ENCODE measurements at places on chromosomes 3 and 15.

DNA sequence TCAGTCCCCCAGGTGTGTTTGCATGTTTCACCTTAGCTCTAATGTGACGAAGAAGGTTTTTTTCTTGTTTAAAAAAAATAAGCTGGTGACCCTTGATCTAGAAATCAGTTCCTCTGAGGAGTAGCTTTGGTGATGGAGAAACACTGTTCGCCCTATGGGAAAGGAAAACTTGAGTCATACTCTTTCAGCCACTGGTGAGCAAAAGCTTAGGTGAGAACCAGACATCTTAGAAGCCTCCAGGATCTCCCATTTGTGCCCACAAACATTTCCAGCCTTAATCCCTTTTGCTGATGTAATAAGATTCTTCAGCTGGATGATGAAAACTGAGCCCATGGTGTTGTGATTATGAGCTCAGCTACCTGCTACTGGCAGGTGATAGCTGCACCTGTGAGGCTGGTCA is 37.8 kb downstream of the SLC27A2 start:
- no peak for DNase-seq

DNA sequence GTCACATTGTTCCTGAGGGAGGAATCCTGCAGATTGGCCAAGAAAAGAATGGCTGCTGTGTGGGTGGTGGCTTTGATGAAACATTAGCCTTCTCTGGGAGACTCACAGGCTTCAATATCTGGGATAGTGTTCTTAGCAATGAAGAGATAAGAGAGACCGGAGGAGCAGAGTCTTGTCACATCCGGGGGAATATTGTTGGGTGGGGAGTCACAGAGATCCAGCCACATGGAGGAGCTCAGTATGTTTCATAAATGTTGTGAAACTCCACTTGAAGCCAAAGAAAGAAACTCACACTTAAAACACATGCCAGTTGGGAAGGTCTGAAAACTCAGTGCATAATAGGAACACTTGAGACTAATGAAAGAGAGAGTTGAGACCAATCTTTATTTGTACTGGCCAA is 6.1 kb downstream of the PTX3 start:
- no peak for DNase-seq

GRCh38 chr3:56929809-56930615 is 128.3 kb upstream of the ARHGEF3 start:
- DNase-seq = no peak

DNA sequence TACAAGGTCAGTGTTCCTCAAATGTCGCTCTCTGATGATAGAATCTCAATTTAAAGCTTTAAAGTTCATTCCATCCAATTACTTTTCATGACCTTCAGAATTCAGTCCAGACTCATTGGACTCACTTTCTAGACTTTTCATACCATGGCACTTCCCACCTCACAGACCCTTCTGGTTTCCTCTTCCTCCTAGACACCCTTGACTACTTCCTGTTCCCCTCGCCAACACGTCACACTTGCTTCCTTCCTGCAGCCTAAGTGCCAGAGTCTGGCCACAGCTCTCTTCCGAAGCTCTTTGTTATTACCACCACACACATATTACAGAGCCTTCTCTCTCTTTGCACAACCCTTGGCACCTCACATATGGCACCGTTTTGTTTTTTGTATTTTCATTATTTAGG is 59.1 kb upstream of the UMPS start:
- no peak for DNase-seq

DNA sequence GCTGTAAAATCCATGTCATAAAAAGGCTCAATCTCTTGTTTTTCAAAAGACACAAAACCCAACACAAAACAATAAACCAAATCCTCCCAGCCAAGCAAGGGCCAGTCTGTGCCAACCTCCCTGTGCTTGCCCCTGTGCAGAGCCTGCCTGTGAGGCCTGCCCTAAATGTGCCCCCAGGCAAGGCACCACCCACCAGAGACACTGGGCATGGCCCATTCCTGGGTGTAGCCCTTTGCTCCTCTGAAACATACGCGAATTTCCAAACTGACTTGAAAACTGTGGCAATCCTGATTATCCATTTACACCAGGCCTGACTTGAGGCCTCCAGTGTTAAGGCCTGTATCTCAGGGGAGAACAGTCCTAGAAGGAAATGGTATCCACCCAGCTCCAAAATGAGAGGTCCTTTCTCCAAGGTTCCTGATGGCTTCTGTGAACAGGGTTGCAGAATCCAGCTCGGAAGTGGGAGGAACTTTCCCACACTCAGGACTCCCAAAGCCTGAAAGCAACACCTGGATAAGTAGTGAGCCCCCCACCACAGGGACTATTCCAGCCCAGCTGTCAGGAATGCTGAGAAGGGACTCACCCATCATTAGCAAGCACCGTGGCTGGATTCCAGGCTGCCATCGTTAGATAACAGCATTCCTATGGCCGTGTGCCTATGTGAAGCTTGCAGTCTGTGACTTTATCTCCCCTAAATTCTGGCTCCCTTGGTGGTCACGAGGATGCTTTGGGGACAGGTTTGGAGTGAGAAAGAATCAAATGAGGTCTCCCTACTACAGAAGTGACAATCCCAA is 61.8 kb downstream of the CACNA2D2 start:
- DNase-seq = no peak

DNA sequence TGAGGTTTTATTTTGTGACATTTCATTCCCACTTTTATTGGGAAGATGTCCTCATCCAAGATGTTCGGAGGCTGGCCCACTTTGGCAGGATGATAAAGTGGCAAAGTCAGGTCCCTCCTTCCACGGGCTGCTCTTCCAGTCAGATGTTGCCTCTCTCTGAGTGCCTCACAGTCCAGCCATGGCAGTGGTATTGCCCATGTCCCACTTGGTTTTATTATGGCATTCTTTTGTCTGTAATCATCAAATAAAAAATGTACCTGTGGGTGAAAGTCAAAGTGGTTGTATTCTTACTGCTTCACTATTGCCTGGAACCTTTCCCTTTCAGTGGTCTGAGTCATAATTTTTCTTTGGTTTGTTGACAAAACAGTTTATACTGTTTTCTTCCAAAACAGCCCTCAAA is 20.2 kb downstream of the ARNT2 start:
- DNase-seq = no peak

- DNase-seq = no peak
These were observed 96.3 kb downstream of the TPRG1 start for GRCh38 chr3:189267981-189268613.

GRCh38 chr3:117751651-117752050 is 1042.1 kb downstream of the TUSC7 start:
- DNase-seq = no peak

- no peak for DNase-seq
These were observed at the start of gene LRRN1 for GRCh38 chr3:3799173-3800079. LRRN1 (plus strand) TSS chr3:3799431; CDS start chr3:3844642, 45,211 bp downstream.

DNA sequence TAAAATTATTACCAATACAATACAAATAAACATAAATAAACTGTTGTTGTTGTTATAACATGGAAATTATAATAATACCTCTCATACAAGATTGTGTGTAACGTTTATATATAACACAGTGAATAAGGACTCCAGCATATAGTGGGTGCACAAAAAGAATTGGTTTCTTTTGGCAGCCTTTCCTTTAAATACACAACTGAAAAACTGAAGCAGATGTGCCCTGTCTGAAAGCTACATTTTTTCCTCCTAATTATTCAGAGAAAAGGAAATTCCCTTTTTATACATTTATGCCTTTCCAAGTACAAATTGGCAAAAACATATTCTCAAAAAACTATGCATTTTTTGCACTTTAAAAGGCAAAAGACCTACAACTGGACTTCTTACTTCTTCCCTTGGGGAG is 928.9 kb upstream of the NR2F2 start:
- no peak for DNase-seq

DNA sequence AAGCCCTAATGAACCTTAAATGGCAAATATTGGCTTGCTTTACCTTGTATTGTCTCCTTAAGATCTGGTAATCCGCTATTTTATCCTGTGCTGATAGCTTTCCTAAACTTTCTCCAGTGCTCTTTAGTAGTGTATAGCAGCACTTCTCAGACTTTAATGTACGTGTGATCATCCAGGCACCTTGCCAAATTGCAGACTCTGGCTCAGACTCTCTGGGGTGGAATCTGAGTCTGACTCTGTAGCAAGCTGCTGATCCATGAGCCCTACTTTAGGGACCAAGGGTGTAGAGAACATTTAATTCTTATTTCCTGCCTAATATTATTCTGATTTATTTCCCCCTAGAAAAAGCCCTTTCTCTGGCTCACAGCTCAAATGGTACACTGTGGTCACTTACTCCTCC is 518.8 kb upstream of the ZNF385D start:
- no peak for DNase-seq

DNA sequence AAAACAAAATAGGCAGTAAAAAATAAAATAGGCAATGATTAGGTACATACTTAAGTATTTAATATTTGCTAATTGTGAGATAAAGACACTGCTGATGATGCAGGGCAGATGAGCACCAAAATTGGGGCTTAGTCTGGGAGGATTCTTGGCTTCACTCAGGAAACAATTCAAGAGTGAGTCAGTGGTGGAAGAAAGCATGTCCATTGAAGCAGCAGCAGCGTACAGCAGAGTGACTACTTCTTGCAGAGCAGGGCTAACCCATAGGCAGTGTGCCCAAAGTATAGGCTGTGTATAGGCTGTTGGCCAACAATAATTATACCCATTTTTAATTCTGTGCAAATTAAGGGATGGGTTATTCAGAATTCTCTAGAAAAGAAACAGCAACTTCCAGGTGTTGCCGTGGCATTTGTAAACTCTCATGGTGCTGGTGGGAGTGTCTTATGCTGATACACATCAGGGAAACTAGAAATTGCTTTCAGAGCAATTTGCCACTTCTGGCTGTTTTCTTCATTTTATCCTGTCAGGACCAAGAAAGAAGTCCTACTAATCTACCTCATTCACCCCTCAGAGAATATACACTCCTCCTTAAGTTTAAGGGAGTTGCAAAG is 317.3 kb upstream of the NAALADL2 start:
- no peak for DNase-seq

- no peak for DNase-seq
These were observed 12.9 kb upstream of the CCDC80 start for GRCh38 chr3:112653881-112654300.

DNA sequence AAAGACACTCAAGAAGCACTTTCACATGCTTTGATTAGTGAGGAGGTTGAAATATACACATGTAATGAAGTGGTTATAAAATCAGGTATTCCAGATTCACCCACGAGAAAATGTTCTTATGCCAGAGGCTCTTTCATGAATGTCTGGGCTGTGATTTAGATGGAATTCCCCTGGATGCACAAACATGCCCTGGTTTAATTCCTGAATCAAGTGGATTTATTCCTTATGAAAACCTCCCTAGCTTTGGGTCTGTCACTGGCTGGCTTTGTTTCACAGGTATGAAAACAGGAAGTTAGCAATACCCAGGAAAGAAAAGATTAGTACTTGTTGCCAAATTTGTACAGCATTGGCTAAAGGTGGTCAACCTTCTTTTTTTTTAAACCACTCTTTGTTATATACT is 1123.0 kb downstream of the ROBO1 start:
- DNase-seq = no peak

GRCh38 chr15:70281811-70282307 is 184.1 kb upstream of the TLE3 start:
- no peak for DNase-seq

- no peak for DNase-seq
These were observed 528.8 kb upstream of the NAALADL2 start for GRCh38 chr3:174330303-174330702.

DNA sequence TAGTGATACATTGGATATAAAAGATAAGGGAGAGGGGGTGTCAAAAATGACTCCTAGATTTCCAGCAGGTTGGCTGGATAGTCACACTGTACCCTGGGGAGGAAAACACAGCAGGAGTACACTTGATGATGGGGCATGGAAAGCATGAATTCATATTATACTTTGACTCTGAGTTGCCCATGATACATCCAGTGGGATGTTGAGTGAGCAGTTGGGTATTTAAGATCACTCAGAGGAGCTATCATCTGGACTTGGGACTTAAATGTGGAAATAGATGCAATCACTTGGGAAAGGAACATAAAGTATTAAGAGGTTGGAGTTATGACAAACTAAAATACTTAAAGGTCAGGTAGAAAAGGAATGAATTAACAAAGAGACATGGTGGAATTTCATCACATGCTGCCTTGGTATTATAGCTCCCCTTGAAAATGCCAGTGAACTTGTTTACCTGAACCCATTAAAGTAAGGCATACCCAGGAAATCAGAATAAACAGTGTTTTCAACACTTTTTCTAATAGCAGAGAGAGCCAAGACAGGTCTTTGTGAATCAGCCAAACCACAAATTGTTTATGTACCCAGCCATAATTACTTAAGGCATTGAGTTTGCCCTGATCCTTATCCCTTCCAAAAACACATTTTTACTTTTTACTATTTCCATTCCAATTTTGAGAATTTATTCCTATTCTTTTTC is 49.9 kb upstream of the ABI3BP start:
- DNase-seq = no peak

DNA sequence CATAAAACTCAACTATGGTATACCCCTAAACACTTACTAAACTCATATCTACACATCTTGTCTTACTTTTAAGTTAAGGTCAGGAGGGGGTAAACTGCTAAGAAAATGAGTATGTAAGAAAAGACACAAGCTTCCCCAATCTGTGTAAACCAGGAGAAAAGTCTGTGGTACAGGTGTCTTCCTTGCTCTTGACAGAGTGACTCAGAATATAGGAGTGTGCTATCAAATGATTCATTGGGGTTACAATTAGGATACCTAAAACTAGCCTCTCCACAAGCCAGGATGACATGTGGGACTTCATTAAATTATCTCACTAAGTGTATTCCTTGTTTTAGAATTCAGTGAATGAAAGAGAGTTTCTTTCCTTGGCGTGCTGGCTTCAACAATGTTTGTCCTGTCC is 274.8 kb downstream of the BBX start:
- no peak for DNase-seq

- no peak for DNase-seq
These were observed 550.3 kb downstream of the ROBO2 start for GRCh38 chr3:77590191-77590590.

- peak; percentile 72 for DNase-seq
These were observed 47.0 kb downstream of the ZBTB20 start for GRCh38 chr3:115099986-115100571.

DNA sequence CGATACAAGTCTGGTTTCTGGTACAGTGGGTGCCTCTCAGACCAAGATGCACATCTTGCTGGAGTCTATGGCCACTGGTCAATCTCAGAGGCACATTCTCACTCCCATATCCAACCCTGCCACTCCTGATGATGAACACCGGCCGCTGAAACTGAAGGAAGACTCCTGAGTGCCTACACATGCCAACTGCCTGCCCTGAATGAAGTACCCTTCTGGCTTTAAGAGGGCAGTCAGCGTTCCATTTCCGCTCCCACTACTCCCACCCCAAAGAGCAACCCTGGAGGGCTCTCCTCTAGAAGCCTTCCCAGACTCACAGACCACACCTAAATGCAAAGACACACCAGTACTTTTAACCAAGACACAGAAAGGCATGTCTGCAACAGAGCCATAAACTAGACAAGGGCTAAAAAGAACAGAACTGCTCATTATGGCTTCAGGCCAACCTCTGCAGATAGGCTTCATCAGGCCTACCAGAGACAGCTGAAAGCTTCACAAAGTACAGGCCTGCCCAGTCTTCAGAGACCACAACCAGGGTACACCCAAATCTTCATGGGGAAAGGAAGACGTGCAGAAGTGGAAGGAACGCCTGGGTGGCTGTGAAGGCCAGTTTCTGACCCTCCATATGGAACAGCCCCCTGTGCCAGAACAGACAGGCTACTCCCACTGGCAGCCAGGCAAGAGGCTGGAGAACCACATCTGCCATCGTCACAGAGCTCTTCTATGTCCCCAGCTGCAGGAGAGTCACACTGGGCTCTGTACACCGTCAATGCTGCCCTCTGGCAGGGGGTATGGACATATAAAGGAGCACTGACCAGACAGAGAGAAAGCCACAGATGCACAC is 14.3 kb downstream of the ANP32A start:
- no peak for DNase-seq

All from SHP77 (cell line).